ENCODE measurements at places on chromosomes 5 and 9. TPM values are rescaled to one million over a fixed set of nuclear protein-coding genes. Genes with fewer than 3 reads are reported as not detected.

DNA sequence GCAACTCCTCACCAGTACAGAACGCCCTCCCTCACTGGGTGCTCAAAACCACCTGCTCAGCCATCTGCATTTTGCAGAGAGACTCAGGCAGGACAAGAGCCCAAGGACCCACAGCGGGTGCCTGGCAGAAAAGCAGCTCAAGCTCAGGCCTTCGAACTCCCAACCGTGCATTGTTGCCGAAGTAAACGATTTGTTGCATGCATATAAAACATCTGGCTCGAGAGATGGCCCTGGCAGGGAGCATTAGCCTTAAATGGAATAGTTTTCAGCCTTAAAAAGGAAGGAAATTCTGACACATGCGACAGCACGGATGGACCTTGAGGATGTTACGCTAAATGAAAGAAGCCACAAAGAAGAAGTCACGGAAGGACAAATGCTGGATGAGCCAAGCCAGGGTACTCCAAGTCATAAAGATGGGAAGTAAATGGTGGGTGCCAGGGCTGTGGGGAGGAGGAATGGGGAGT lies 160.4 kb upstream of the PHYKPL start:
- no peaks in the 10 kb centered on the region for H3K36me3 ChIP-seq
- H3K4me1 ChIP-seq: no peaks in the 10 kb centered on the region
- no peak for DNase-seq
- no peak overlapping the region for H3K4me3 ChIP-seq
- H3K27me3 ChIP-seq: no peaks in the 10 kb centered on the region

- peak overlapping the region; percentile 86 for H3K4me3 ChIP-seq
- peak overlapping the region; percentile 40 for H3K27ac ChIP-seq
- peaks cover 7% of the 10 kb centered on the region for H3K36me3 ChIP-seq
- H3K27me3 ChIP-seq: no peaks in the 10 kb centered on the region
Observed at GRCh38 chr9:4986296-4986695, 1.2 kb downstream of the JAK2 start.

DNA sequence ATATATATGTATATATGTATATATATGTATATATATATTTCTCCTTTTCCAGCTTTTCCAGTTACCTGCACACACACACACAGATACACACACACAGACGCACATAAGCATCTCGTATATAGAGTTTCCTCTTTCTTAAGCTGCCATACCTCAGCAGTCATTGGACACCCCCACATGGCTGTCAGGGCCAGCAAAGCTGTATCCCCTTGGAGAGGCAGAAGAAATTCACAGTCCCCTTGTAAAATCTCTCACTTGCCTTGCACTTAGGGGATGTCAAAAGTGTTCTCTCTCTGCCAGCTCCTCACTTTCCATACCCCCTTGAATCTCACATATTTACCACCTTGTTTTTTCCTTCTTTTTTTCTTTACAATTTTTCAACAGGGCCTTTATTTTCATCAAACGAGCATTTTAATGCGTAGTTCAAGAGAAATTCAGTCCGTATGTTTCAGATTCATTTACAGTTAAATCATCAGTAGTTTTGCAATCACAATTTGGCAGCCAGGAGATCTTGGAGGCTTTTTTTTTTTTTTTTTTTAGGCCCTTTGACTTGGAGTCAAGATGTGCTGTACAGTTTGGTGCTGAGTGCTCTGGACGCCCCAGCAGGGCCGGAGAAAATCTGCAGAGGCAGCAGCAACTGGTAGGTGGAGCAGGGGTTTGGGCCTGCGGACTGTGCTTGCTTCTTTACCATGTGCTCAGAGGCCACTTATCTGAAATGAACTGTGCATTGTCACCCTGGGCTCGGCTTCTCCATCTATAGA lies 244.9 kb upstream of the KLF4 start:
- DNase-seq: no peak
- H3K27ac ChIP-seq: no peak overlapping the region
- no peaks in the 10 kb centered on the region for H3K27me3 ChIP-seq
- H3K4me3 ChIP-seq: no peak overlapping the region

CDC23 gene
- total RNA-seq: 70.7 TPM

DNA sequence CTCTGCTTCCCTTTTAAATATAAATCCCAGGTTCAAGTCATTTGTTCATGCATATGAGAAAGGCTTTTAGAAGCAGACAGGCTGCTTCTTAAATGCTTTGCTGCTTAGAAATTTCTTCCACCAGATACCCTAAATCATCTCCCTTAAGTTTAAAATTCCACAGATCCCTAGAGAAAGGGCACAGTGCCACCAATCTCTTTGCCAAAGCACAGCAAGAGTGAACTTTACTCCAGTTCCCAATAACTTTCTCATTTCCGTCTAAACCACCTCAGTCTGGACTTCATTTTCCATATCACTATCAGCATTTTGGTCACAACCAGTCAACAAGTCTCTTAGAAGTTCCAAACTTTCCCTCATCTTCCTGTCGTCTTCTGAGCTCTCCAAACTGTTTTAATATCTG lies 679.8 kb upstream of the FTMT start:
- H3K4me1 ChIP-seq: no peaks in the 10 kb centered on the region
- DNase-seq: no peak
- no peak overlapping the region for H3K4me3 ChIP-seq
- H3K27ac ChIP-seq: no peak overlapping the region
- H3K27me3 ChIP-seq: no peaks in the 10 kb centered on the region

GLRA1 gene
- not detected for total RNA-seq

DNA sequence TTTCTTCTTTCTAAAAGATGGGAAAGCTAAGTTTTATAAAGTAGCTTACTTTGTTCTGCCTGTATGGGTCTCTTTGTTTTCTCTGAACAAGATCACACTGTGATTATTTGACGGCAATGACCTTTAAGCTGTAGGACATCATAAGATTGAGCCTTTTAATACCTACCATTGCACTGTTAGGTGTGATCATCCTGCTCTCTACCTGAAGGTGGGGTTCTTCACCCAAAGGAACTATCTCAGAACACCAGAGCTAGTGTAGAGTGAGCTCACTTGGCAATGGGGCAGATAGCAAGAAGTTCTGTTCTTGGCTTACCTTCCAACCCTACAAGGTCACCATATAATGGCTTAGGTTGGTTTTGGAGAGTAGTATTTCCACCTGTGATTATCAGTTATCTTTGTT lies 200.2 kb downstream of the SPATA31D1 start:
- no peak overlapping the region for H3K27ac ChIP-seq
- H3K4me3 ChIP-seq: no peak overlapping the region
- H3K27me3 ChIP-seq: no peaks in the 10 kb centered on the region
- DNase-seq: no peak
- H3K4me1 ChIP-seq: no peaks in the 10 kb centered on the region

DNA sequence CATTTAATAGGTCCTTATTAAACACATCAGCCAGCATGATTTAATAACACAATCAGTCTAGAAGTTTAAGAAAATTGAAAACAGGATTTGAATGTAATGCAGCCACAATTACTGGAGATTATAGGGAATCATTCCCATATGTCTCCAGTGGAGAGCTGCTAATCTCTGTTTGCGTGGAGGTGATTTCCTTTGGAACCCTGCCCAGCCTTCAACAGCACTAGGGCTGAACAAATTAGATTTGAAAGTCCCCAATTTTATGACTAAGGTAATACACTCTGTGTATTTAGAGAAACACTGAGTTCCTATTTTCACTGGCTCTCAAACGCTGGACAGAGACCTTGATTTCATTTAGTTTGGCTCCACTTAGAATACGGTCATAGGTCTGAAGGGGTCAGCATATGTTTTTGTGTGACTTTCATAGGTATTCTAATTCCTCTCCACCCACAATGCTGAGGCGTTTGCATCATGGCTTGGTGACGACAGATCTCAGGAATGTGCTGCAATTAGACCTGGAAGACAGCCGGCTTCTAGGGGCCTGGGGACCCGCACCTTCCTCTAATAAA lies 508.3 kb downstream of the EBF1 start:
- peaks cover 17% of the 10 kb centered on the region for H3K4me1 ChIP-seq
- DNase-seq: peak; percentile 63
- H3K27me3 ChIP-seq: no peaks in the 10 kb centered on the region
- no peak overlapping the region for H3K4me3 ChIP-seq

GRCh38 chr5:172420235-172420939 lies 33.9 kb downstream of the SH3PXD2B start:
- no peak for DNase-seq
- peaks cover 72% of the 10 kb centered on the region for H3K36me3 ChIP-seq
- no peak overlapping the region for H3K4me3 ChIP-seq
- H3K27me3 ChIP-seq: no peaks in the 10 kb centered on the region

DNA sequence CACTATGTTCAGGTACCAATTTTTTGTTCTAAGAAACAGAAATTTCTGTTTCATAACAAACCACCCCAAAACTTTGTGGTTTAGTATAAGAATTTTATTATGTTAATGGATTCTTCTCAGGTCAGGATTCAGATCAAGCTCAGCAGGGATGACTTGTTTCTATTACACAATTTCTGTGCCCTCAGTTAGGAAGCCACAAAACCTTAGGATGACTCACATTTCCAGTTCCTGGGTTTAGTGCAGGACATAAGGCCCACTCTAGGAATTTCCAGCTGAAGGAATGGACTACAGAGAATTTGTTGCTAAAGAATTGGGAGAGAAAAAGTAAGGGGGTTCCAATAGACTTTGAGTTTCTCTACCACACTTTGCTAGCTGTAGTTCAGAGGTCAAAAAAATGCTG lies 629.3 kb downstream of the ANXA1 start:
- H3K4me3 ChIP-seq: no peak overlapping the region
- DNase-seq: no peak
- no peaks in the 10 kb centered on the region for H3K4me1 ChIP-seq

DNA sequence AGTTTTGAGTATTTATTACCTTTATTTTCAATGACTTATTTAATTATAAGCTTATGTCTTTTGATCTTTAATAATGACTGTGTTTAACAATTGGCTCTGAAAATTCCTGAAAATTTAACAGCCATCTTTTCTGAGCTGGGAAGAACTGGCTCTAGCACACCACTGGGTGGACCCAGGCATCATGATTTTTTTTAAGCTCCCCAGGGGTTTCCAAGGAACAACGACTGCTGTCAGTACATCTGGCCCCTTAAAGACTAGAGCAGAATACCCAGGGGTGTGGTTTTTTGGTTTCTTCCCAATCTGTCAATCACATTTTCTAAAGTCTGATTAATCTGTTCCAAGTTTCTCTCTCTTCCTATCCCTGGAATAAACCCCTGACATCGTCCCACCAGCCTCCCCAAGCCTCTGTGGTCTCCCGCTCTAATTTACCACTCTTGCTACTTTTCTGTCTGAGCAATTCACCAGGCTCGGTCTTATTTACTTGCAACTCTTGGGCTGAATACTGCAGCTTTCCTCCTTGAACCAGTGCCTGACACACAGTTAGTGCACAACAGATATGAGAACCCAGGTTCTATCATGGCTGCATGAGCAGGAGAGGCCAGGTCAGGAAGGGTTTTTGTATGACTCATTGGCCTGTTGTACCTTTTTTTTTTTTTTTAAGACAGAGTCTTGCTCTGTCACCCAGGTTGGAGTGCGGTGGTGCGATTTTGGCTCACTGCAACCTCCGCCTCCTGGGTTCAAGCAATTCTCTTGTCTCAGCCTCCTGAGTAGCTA lies 321.9 kb downstream of the ZSWIM6 start:
- DNase-seq: no peak
- H3K27me3 ChIP-seq: no peaks in the 10 kb centered on the region
- H3K4me1 ChIP-seq: peaks cover 10% of the 10 kb centered on the region
- no peak overlapping the region for H3K4me3 ChIP-seq
- no peak overlapping the region for H3K27ac ChIP-seq

GRCh38 chr9:81560851-81561732 lies 128.3 kb downstream of the TLE1 start:
- H3K27me3 ChIP-seq: no peaks in the 10 kb centered on the region
- no peak overlapping the region for H3K4me3 ChIP-seq
- no peaks in the 10 kb centered on the region for H3K36me3 ChIP-seq
- DNase-seq: no peak
- peaks cover 61% of the 10 kb centered on the region for H3K4me1 ChIP-seq

NEURL1B gene
- 15.4 TPM for total RNA-seq

FCN1 gene
- total RNA-seq: not detected

GRCh38 chr5:39190311-39191102 lies 28.9 kb downstream of the FYB1 start:
- no peaks in the 10 kb centered on the region for H3K36me3 ChIP-seq
- H3K27me3 ChIP-seq: no peaks in the 10 kb centered on the region
- no peak for DNase-seq

LHX2 gene
- 0.18 TPM for total RNA-seq

- peaks cover 6% of the 10 kb centered on the region for H3K4me1 ChIP-seq
- DNase-seq: no peak
- H3K27ac ChIP-seq: no peak overlapping the region
Observed at GRCh38 chr9:130167927-130168326, 4.3 kb upstream of the NCS1 start.

SHISAL2B gene
- not detected for total RNA-seq

GRCh38 chr5:88556406-88556805 lies 287.8 kb upstream of the TMEM161B start:
- H3K36me3 ChIP-seq: no peaks in the 10 kb centered on the region
- H3K27ac ChIP-seq: no peak overlapping the region
- H3K4me1 ChIP-seq: peaks cover 14% of the 10 kb centered on the region
- DNase-seq: peak; percentile 37
- H3K4me3 ChIP-seq: no peak overlapping the region

FOXD4L3 gene
- not detected for total RNA-seq

- H3K36me3 ChIP-seq: no peaks in the 10 kb centered on the region
- no peak overlapping the region for H3K27ac ChIP-seq
- DNase-seq: no peak
- H3K27me3 ChIP-seq: no peaks in the 10 kb centered on the region
Observed at GRCh38 chr5:142390334-142390733, 65.5 kb upstream of the SPRY4 start.

ANKRD20A1 gene
- not detected for total RNA-seq

CNTLN gene
- 6.9 TPM for total RNA-seq

DNA sequence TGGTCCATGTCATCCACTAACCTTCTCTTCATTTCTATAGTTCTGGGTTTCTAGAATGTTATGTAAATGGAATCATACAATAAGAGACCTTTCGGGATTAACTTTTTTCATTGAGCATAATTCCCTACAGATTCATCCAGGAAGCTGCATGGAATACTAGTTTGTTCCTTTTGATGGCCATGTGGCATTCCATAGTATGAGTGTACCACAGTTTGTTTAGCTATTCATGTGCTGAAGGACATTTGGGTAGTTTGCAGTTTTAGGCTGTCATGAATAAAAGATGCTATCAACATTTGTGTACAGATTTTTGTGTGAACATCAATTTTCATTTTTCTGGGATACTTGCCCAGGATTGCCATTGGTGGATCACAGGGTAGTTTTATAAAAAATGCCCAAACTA lies 6.8 kb upstream of the SPTLC1 start:
- no peaks in the 10 kb centered on the region for H3K36me3 ChIP-seq
- H3K4me3 ChIP-seq: no peak overlapping the region
- H3K27me3 ChIP-seq: peaks cover 2% of the 10 kb centered on the region
- no peak overlapping the region for H3K27ac ChIP-seq

FABP6 gene
- total RNA-seq: not detected

DNA sequence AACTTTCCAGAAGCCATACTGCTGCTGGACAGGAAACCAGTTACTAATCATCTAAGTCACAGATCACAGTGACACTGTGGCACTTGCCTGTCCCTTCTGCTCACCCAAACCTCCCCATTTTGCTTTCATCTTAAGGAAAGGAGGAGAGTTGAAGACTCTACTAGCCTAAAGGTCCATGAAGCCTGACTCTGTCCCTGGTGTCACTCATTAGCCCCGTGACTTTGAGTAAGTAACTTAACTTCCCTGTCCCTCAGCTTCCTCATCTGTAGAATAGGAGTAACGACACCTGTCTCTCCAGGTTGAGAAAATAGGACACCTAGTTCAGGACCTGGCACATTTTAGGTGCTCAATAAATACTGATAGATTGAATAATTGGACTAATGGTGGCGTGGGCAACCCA lies 536 bp upstream of the SLC6A7 start:
- no peak for DNase-seq
- no peak overlapping the region for H3K4me3 ChIP-seq
- no peak overlapping the region for H3K27ac ChIP-seq
- H3K4me1 ChIP-seq: peaks cover 9% of the 10 kb centered on the region
- H3K27me3 ChIP-seq: peaks cover 7% of the 10 kb centered on the region
- H3K36me3 ChIP-seq: no peaks in the 10 kb centered on the region

RASGRF2 gene
- total RNA-seq: 12.5 TPM

Measured in SJSA1 (cell line).